Right lobe of liver (tissue), 6 donors: ENCODE measurements at places on chromosomes 2 and 18.

GRCh38 chr2:224127871-224128501, 88.9 kb upstream of the SERPINE2 start:
- H3K36me3 ChIP-seq: no peaks in the 10 kb centered on the region
- H3K4me1 ChIP-seq: no peaks in the 10 kb centered on the region
- no peaks in the 10 kb centered on the region for H3K27me3 ChIP-seq
- no peak overlapping the region for H3K27ac ChIP-seq
- DNase-seq: no peak

GRCh38 chr2:231765496-231765929, 15.6 kb downstream of the PDE6D start:
- H3K4me1 ChIP-seq: no peaks in the 10 kb centered on the region
- no peaks in the 10 kb centered on the region for H3K27me3 ChIP-seq
- no peak for DNase-seq
- no peaks in the 10 kb centered on the region for H3K36me3 ChIP-seq
- H3K27ac ChIP-seq: no peak overlapping the region

- H3K27ac ChIP-seq: no peak overlapping the region
- DNase-seq: no peak
- H3K27me3 ChIP-seq: no peaks in the 10 kb centered on the region
- H3K4me3 ChIP-seq: no peak overlapping the region
- no peaks in the 10 kb centered on the region for H3K4me1 ChIP-seq
Observed at GRCh38 chr2:23330214-23330613, 54.8 kb upstream of the KLHL29 start.

DNA sequence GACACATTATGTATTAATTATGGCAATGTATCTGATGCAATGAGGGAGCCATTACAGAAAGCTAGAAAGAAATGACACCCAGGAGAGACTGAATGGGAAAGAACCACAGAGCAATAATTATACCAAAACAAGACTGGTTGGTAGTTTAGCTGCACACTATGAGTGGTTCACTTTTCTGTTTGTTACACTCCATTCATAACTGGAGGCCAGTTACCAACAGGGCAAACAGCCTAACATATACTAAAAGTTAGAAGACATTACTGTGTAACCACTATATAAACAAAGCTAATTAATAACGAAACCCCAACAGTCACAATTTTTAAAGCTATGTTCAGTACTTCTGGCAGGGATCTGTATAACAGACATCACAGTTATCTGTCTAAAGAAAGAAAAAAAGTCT, 49.4 kb downstream of the NBAS start:
- no peaks in the 10 kb centered on the region for H3K4me1 ChIP-seq
- no peaks in the 10 kb centered on the region for H3K27me3 ChIP-seq
- no peaks in the 10 kb centered on the region for H3K36me3 ChIP-seq
- no peak overlapping the region for H3K27ac ChIP-seq
- DNase-seq: no peak

GRCh38 chr2:81235601-81236000, 931.0 kb upstream of the LRRTM1 start:
- no peak overlapping the region for H3K4me3 ChIP-seq
- no peak overlapping the region for H3K27ac ChIP-seq
- DNase-seq: no peak
- no peaks in the 10 kb centered on the region for H3K4me1 ChIP-seq

DNA sequence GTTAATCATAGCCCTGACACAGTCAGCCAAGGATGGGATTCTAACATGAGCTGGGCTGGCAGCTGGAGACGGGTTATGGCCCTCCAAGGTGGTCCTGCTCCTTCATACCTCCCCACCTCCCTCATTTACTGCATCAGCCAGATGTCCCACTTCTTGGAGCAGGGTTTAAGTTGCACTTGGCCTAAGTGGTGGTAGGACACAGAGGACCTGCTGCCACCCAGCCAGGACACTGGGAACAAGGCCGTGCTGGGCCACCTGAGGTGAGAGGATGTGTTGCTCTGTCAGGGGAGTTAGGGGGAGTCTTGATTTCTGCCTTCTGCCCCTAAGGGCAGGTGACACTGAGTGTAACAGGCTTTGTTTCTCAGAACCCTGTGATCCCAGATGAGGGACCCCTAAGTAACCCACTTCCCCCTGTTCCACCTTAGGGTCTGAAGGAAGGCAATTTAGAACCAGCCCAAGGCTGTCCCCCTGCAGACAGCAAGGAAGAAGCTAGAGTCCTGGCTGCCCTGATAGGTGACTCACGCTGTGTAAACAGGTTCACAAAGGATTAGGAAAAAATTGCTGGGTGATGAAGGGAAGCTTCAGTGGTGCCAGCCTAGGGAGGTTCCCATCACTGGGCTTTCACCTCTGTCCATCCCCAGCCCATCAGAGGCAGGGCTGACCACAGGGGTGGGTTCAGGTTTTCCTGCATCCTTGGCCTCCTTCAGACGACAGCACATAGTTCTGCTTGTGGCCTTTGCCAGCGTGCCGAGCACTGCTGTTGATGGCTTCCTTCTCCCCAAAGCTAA, 114.3 kb upstream of the MCFD2 start:
- peak; percentile 47 for DNase-seq
- no peak overlapping the region for H3K27ac ChIP-seq
- no peak overlapping the region for H3K4me3 ChIP-seq
- H3K27me3 ChIP-seq: no peaks in the 10 kb centered on the region
- no peaks in the 10 kb centered on the region for H3K36me3 ChIP-seq

- no peak overlapping the region for H3K27ac ChIP-seq
- no peaks in the 10 kb centered on the region for H3K27me3 ChIP-seq
- H3K4me3 ChIP-seq: no peak overlapping the region
- no peaks in the 10 kb centered on the region for H3K4me1 ChIP-seq
Observed at GRCh38 chr2:158487419-158487818, 30.7 kb downstream of the PKP4 start.

GRCh38 chr2:18701981-18702380, 112.6 kb upstream of the NT5C1B start:
- no peak for DNase-seq
- H3K4me3 ChIP-seq: no peak overlapping the region
- no peaks in the 10 kb centered on the region for H3K27me3 ChIP-seq
- no peak overlapping the region for H3K27ac ChIP-seq
- H3K36me3 ChIP-seq: no peaks in the 10 kb centered on the region
- no peaks in the 10 kb centered on the region for H3K4me1 ChIP-seq

GRCh38 chr2:168035458-168035857, 211.9 kb downstream of the STK39 start:
- DNase-seq: no peak
- H3K4me3 ChIP-seq: no peak overlapping the region
- H3K27ac ChIP-seq: no peak overlapping the region
- no peaks in the 10 kb centered on the region for H3K27me3 ChIP-seq
- H3K36me3 ChIP-seq: no peaks in the 10 kb centered on the region

DNA sequence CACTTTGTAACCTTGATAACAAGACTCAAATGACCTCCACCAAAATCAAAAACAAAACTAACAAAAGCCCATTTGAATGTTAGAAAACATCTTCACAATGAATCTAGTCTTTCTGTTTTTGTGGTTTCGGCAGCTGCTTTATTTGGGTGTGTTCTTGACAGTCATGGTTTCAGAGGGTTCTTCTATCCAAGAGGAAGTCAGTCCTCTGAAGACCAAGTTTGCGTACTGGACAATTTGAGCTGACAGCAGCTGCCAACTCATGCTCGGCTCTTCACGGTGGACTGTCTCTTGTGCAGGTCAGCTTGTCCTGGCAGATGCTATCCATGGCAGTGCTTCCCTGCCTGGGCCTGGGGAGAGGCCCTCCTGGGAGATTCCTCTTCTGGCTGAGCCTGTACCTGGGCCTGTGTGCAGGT, 91.0 kb downstream of the TMEM17 start:
- no peaks in the 10 kb centered on the region for H3K36me3 ChIP-seq
- peaks cover 2% of the 10 kb centered on the region for H3K4me1 ChIP-seq
- H3K27me3 ChIP-seq: no peaks in the 10 kb centered on the region
- H3K4me3 ChIP-seq: no peak overlapping the region
- H3K27ac ChIP-seq: no peak overlapping the region

DNA sequence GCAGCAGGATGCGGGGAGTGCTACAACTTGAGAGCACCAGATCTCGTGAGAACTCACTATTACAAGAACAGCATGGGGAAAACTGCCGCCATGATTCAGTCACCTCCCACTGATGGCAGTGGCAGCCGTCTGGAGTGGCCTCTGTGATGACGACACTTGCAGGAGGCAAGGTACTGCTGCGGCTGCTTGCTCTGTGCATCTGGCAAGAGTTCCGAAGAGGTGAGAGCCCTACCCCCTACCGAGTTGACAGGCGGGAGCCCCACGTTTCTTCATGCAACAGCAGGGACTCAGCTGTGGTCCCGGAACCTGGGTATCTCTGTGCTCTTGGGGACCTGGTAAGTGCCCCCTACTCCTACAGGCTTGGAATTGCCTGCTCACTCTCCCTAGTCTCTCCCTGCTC, 1672.7 kb upstream of the TMEFF2 start:
- H3K27ac ChIP-seq: no peak overlapping the region
- no peak for DNase-seq
- no peaks in the 10 kb centered on the region for H3K36me3 ChIP-seq
- H3K4me1 ChIP-seq: no peaks in the 10 kb centered on the region
- H3K4me3 ChIP-seq: no peak overlapping the region

DNA sequence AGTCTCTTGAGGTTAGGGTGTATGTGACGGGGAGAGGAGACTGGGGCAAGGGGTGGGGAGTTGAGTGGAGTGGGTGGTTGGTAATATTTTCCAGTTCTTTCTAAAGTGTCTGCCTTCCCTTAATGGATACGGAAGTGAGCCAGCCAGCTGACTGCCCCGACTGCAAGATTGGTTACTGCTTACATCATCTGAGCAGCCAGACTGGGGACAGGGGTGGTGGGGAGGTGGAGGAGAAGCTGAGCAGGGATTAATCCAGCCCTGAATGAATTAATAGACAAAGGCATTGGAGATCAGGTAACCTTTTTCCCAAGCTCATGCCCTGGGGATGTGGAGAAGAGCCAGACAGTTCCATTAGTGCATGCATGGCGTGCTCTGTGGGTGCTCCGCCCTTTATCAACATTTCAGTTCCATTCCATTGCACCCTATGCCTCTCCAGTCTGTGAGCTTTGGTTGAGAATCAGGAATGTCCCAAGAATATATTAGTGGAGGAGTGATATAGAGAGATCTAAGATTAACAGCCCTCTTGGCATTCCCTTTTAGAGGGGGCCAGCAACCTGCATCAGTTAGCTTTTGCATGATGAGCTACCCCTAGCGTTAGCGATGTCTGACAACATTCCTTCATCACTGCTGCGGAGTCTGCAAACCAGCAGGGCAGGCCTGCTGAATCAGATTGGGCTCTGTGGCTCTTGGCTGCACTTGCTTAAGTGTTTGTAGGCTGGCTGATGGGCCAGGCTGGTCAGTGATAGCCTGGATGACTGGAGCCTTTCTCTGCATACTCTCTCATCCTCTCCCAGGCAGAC, 67.4 kb downstream of the TNP1 start:
- no peak overlapping the region for H3K4me3 ChIP-seq
- no peak for DNase-seq
- no peaks in the 10 kb centered on the region for H3K36me3 ChIP-seq
- H3K27ac ChIP-seq: no peak overlapping the region
- H3K27me3 ChIP-seq: no peaks in the 10 kb centered on the region

- H3K4me3 ChIP-seq: no peak overlapping the region
- no peak for DNase-seq
- no peaks in the 10 kb centered on the region for H3K27me3 ChIP-seq
- H3K36me3 ChIP-seq: no peaks in the 10 kb centered on the region
- H3K4me1 ChIP-seq: no peaks in the 10 kb centered on the region
Observed at GRCh38 chr2:158889135-158889853, 79.1 kb upstream of the TANC1 start.

DNA sequence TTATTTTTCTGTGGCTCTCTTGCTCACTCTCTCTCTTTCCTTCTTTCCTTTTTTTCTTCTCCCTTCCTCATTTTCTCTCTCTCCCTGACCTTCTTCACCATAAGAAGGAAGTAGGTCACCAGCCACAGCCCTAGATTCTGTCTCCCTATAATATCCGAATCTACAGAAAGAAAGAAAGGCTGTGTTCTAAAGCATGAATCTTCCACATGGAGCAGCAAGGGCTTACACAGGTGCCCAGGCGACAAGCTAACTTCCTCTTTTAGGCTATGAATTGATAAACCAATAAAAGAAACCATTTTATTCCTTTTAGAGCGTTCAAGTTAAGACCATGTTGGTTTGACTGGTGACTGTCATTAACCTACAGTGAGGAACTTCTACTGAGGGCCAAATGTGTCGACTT, 49.3 kb downstream of the CACNB4 start:
- no peak overlapping the region for H3K27ac ChIP-seq
- no peak for DNase-seq
- H3K4me1 ChIP-seq: no peaks in the 10 kb centered on the region
- H3K36me3 ChIP-seq: no peaks in the 10 kb centered on the region

DNA sequence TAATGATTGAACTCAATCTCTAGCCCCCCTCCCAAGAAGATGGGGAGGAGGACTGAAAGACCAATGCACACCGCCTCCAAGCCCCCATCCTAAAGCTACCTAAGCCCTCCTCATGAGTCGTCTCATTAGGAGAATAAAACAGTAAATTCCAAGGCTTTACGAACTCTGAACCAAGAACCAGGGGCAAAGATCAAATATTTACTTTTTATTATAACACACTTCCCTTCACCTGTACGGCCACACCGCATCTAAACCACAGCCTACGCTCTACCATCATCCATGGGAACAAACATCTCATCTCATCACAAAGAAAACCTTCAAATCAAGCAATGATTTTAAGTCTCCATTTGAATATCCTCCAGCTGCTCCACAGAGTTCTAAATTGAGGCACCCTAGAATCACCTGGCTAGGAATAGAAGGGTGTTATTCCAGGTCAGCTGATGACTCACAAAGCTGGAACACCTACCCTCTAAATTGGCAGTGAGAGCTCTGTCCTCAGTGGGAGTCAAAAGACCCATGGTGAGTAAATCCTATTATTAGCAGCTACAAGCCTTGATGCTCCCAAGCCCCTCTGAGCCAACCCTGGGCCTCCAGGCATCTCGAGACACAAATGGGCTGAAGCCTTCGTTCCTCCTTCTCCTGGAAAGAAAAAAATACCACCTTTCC, 45.6 kb upstream of the BZW1 start:
- no peaks in the 10 kb centered on the region for H3K27me3 ChIP-seq
- H3K27ac ChIP-seq: no peak overlapping the region
- no peak overlapping the region for H3K4me3 ChIP-seq
- no peak for DNase-seq
- H3K36me3 ChIP-seq: no peaks in the 10 kb centered on the region

DNA sequence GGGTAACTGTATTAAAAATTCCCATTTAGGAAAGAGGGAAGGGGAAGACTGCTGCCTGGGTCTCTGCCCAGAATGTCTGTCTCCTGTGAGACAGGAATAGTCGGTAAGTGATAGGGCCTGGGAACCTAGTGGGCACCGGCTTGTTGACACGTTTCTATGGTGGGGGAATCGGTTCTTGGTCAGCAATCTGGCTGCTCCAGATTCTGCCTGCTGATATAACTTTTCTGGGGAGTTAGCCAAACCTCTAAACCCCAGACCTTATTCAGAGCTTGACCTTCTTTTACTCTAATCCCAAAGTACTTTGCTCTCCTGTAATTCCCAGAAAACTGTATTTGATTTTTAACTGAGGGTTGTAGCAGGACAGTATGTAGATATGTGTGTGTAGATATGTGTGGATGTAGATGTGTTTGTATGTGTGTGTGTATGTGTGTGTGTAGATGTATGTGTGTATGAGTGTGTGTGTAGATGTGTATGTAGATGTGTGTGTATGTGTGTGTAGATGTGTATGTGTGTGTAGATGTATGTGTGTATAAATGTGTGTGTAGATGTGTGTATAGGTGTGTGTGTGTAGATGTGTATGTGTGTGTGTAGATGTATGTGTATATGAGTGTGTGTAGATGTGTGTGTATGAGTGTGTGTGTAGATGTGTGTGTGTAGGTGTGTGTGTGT, 61.8 kb upstream of the TXNDC2 start:
- H3K4me3 ChIP-seq: no peak overlapping the region
- no peaks in the 10 kb centered on the region for H3K36me3 ChIP-seq
- no peaks in the 10 kb centered on the region for H3K4me1 ChIP-seq
- H3K27ac ChIP-seq: no peak overlapping the region
- DNase-seq: peak; percentile 33

GRCh38 chr2:15688924-15689568, 97.4 kb downstream of the DDX1 start:
- H3K4me3 ChIP-seq: no peak overlapping the region
- no peaks in the 10 kb centered on the region for H3K27me3 ChIP-seq
- no peaks in the 10 kb centered on the region for H3K36me3 ChIP-seq
